A549 (cell line): ENCODE measurements at places on chromosomes 7 and 10. TPM values are rescaled to one million over a fixed set of nuclear protein-coding genes. Genes with fewer than 3 reads are reported as not detected.

DNA sequence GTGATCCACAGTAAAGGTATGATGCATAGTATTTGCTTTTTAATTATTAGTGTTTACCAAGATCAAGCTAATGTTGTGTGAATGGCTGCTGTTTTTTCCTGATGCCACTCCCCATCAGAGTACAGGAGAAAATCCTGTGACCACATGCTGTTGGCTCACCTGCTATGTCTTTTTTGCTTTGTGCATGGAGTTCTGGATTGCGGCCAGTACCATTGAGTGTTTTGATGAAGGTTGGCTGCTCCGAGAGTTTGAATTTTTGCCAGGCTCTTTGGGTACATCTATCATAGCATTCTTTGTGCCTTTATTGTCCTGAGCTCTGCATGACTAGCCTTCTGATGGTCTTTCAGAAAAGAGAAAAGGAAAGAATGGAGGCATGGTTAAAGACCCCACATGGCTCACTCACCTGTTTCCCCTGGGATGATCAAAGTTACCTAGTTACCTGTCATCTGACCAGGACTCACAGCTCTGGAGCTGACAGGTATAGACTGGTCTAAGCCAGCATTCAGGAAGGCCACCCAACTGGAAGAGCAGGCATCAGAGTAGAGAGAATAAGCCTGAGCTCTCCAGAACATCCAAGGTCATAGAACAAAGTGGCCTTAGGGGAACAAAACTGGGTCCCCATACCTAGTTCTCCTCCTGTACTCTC lies 11.8 kb upstream of the SGPL1 start:
- no peak for DNase-seq

Gene OR6B1
- not detected in 3 replicates for polyA plus RNA-seq

- no peak for DNase-seq
These were observed 184.3 kb downstream of the KIAA1217 start for GRCh38 chr10:24393201-24393600.

Gene CYP3A5
- 2.2 to 2.3 TPM (median 2.3 TPM) in 3 replicates for polyA plus RNA-seq

Gene GNA12
- polyA plus RNA-seq, result 33.0 to 35.6 TPM (median 34.5 TPM) in 3 replicates

GRCh38 chr10:77648472-77648871 lies 10.9 kb upstream of the KCNMA1 start:
- DNase-seq, result no peak

Gene STEAP1B
- polyA plus RNA-seq, result 0.22 to 0.26 TPM in 2 of 3 replicates, not detected in the other

GRCh38 chr10:72509941-72510340 lies 115.9 kb downstream of the MICU1 start:
- DNase-seq, result no peak

Gene URGCP
- 18.7 to 19.8 TPM (median 19.7 TPM) in 3 replicates for polyA plus RNA-seq

- no peak for DNase-seq
These were observed 9.6 kb upstream of the TRIM56 start for GRCh38 chr7:101075646-101076045.

- no peak for DNase-seq
These were observed 104.9 kb upstream of the ACBD5 start for GRCh38 chr10:27345455-27345920.

- no peak for DNase-seq
These were observed 179.5 kb upstream of the PLXNA4 start for GRCh38 chr7:132755538-132756483.
